Midbrain (tissue), 1 donor: ENCODE measurements at places on chromosomes 3 and 15.

DNA sequence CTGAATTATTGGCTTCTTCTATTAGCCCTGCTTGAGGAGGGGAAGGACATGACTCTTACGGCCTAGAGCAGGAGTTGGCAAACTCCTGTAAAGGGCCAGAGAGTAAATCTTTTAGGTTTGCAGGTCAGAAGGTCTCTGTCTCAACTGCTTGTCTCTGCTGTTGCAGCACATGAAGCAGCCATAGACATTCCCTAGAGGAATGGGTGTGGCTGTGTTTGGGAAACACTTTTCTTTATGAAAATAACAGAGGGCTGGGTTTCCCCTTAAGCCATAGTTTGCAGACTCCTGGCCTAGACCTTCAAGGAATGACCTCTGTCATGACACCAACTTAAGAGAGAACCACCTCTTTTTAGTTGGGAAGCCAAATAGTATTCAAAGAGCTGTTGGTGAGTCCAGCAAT lies 10.3 kb downstream of the TRAK1 start:
- no peak for DNase-seq

GRCh38 chr3:149460117-149460516 lies 14.4 kb upstream of the TM4SF4 start:
- no peak for DNase-seq

- no peak for DNase-seq
Measured at GRCh38 chr3:113147681-113148261, 63.6 kb upstream of the BOC start.

- no peak for DNase-seq
Measured at GRCh38 chr3:186826410-186826975, 16.0 kb upstream of the ADIPOQ start.

DNA sequence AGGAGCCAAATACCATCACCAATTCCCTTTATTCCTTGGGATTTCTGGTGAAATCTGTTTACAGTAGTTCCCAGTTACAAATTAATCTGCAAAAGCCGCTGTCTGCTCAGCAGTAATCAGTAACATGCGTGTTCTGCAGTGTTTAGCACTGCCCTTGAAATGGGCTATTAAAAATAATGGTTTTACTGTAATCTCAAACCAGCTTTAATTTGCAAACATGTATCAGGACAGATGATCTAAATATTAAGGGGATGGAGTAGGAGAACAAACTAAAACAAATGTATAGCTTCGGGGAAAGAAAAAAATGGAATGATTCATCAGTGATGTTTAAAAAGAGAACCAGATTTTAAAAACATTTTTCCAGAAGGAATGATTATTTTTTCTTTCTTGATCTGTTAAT lies 513.2 kb downstream of the MECOM start:
- no peak for DNase-seq

- no peak for DNase-seq
Measured at GRCh38 chr3:139894643-139894989, 40.4 kb upstream of the CLSTN2 start.

- no peak for DNase-seq
Measured at GRCh38 chr3:5473471-5473870, 286.0 kb downstream of the EDEM1 start.

DNA sequence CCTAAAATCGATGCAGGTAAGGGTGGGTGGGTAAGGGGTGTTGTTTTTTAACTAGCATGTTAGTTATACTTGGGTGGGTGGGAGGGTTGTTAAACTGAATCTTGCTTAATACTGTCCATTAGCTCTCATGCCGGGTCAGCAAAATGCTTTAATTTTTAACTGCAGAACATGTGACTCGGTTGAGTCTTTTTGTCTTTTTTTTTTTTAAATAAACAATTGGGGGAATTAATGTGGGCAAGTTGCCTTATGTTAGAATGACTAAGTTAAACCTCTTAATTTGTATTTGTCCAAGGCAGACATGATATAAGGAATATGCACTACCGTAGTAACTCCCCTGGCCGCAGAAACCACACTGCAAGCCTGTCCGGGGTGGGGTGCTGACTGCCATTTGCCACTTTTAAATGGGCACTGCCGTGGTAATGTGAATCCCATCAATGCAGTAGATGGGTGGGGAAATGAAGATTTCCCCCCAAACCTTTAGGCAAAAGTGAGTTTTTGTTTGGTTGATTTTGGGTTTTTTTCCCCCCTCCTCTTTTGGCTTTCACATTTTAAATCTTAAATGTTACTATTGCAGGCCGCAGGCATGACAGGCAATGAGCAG lies 54.3 kb upstream of the CCR4 start:
- no peak for DNase-seq

DNA sequence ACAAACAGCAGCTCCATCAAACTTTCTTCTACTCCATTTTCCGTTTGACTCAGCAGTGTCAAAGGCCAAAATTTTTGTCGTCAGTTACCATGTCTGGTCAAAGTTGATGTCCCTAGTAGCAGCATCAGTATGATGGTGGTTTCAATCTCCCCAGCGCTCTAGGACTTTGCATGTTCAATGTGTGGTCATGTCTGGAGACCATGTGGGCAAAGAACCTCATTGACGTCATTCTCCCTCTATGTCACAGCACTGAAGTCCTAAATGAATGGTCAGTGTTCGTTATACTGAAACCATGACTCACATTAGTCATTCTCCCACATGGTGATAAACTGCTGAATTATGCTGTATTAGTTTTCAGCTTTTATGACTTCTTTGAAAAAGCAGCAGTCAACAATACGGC lies 23.2 kb downstream of the SHC4 start:
- DNase-seq: no peak
